ENCODE measurements at places on chromosomes 2 and 18.

- DNase-seq = no peak
These were observed 21.5 kb upstream of the RBMS1 start for GRCh38 chr2:160515120-160515519.

DNA sequence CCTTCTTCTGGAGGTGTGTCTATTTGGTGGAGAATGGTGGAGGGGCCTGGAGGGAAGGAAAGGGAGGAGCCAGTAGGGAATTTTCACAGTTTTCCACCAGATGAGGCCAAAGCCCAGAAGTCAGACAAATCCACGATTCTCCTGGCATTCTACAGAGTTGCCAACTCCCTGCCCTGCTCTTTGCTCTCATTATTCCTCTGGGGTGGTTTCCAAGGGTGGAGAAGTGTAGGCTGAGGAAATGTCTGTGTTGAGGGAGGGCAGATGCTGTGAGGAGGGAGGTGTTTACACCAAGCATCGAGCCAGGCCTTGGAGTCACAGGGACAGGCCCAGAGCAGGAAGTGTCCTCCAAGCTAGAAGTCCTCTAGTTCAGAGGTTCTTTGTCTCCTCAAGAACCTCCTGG lies 124.1 kb upstream of the LGALSL start:
- no peak for DNase-seq

GRCh38 chr18:25880441-25880840 lies 210.0 kb downstream of the SS18 start:
- DNase-seq = no peak

DNA sequence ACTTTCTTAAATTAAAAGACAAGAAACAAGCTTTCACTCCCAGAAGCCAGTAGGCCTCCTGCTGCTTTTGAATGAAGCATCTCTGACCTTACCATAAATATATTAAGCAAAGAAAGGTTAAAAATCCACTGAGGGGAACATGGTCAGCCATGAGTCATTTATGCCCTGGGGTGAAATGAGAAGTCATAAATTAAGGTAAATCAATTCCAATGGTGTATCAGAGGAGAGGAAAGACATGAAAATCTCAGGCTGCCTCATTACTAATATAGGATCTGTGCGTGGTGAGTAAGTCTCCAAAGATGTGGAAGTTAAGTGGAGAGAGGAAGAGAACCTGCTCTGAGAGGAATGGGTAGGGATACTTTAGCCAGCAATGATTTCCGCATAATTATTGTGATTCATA lies 292.3 kb upstream of the CHAC2 start:
- DNase-seq = no peak

DNA sequence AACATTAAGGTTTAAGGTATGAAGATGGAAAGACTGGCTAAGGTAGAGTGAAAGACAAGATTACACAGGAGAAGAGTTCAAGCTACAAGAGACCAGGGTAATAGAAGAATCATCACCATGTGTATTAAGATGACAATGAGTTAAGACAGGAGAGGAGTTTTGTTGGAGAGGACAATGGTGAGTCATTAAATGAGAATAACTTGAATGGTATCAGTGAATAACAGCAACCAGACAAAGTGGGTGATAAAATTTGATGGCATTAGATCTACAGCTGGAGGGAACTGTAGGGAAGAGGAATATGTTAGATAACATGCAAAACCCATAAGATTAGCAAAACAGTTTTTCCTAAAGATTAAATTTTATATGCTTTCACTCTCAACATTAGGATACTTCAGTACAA lies 18.8 kb upstream of the ENOSF1 start:
- no peak for DNase-seq
